ENCODE measurements at places on chromosomes 7 and 10.

DNA sequence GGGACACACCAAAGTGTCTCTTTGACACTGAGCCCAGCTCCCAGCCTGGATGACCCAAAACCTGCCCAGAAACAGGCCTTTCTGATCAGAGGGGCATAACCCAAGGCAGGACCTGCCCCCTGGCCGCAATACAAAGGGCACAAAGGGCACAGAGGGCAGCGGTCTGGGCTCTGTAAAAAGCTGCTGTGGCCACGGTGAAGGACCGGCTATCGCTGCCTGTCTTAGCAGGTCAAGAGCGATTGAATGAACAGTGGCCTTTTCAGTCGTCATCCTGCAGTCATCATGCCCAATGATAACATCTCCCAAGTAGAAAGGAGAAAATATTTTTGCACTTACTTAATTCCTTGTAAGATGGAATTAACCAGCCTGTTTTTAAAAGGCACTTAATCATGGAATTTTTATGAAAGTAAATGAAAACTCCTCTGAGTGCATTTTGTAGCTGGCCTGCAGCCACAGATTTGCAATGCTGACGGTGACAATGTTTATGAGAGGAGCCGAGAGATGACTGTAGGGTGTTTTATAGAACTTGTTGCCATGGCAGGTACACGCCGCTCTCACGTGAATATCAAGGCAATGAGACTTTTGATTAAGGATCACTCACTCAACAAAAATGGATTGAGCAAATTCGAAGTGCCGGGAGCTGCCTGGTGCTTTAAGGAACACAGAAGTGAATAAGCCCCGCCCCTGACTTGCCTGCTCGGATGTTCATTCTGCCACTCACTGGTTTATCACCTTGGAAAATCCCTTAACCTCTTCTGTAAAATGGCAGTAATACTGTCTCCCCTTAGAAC is 47.3 kb upstream of the BHLHA15 start:
- H3K36me3 ChIP-seq: no peaks in the 10 kb centered on the region
- H3K4me3 ChIP-seq: no peak overlapping the region
- H3K4me1 ChIP-seq: no peaks in the 10 kb centered on the region
- H3K27me3 ChIP-seq: no peaks in the 10 kb centered on the region
- H3K27ac ChIP-seq: no peak overlapping the region

GRCh38 chr7:96734343-96734742 is 24.7 kb upstream of the SEM1 start:
- H3K4me3 ChIP-seq: no peak overlapping the region
- H3K27ac ChIP-seq: no peak overlapping the region
- H3K36me3 ChIP-seq: no peaks in the 10 kb centered on the region
- H3K27me3 ChIP-seq: 0 out of 2 replicates have a peak, but pooled peaks cover 9% of the 10 kb centered on the region
- DNase-seq: no peak
- H3K4me1 ChIP-seq: no peaks in the 10 kb centered on the region

- no peaks in the 10 kb centered on the region for H3K4me1 ChIP-seq
- no peak overlapping the region for H3K4me3 ChIP-seq
- H3K36me3 ChIP-seq: no peaks in the 10 kb centered on the region
- H3K27ac ChIP-seq: no peak overlapping the region
- DNase-seq: no peak
- H3K27me3 ChIP-seq: no peaks in the 10 kb centered on the region
Observed at GRCh38 chr10:8245814-8246142, 191.3 kb downstream of the GATA3 start.

DNA sequence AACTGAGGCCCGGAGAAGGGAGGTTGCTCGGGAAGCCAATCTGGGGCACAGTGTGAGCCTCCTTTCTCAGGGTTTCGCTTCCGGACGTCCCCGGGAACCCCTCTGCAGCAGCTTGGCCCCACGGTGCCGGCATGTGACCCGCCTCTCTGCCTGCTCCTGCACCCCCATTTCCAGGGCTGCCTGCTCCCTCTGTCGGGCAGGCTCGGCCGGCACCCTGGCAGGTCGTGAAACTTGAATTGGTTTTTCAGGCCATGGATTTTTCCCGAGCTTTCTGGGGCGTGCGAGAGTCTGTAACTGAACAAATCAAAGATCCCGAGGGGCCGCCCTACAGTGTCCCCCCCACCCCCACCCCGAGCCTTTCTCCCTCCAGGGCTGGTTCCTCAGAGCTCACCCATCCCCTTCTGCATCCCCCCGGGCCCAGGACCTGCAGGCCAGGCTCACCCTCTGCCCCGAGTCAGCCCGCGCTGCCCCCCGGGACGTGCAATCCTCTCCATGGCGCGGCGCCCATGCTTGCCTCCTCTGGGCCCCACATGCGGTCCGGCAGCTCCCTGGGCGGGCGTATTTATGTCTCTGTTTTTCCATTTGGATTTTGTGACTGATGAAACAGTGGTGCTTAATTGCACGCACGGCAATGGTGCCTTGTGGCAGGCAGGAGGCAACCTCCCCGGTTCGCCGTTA is 58.1 kb downstream of the UNCX start:
- H3K27me3 ChIP-seq: peaks cover 13% of the 10 kb centered on the region
- peak overlapping the region; percentile 53 for H3K4me3 ChIP-seq
- H3K27ac ChIP-seq: no peak overlapping the region

GRCh38 chr7:138478499-138478908 is 18.4 kb downstream of the TRIM24 start:
- no peaks in the 10 kb centered on the region for H3K27me3 ChIP-seq
- H3K36me3 ChIP-seq: no peaks in the 10 kb centered on the region
- no peaks in the 10 kb centered on the region for H3K4me1 ChIP-seq
- no peak overlapping the region for H3K4me3 ChIP-seq
- no peak for DNase-seq

GRCh38 chr7:141402277-141402996 is 148.8 kb upstream of the AGK start:
- no peak overlapping the region for H3K4me3 ChIP-seq
- H3K36me3 ChIP-seq: no peaks in the 10 kb centered on the region
- no peaks in the 10 kb centered on the region for H3K4me1 ChIP-seq
- no peak overlapping the region for H3K27ac ChIP-seq
- H3K27me3 ChIP-seq: no peaks in the 10 kb centered on the region

All from GM23248 (cell line).